ENCODE measurements at places on chromosomes 16 and 17.

- DNase-seq: no peak
Measured at GRCh38 chr17:31313982-31314781, at the start of gene EVI2B. Gene EVI2B, minus strand, starts transcription at chr17:31314054. Its CDS starts 8,445 bp downstream, at chr17:31305609.

- no peak for DNase-seq
Measured at GRCh38 chr16:1156055-1156982, 3.4 kb downstream of the CACNA1H start.

- DNase-seq: peak; percentile 86
Measured at GRCh38 chr16:67537636-67538591, 9.3 kb downstream of the RIPOR1 start.

DNA sequence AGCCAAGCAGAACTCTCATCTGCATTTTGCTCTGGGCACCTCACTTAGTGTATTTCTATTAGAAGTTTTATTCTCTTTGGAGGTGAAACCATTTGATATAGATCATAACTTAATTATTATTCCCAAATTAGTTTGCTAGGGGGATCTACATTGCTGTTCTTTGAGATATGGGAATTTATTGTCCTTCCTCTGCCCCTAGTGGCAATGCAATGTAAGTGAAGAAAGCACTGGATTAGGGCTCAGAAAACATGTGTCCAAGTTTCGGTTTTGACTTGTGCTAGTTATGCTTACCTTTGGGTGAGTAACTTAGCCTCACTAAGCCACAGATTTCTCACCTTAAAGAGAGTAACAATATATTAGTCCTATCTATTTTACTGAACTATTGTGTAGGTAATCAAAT, 2.9 kb downstream of the KRT39 start:
- peak; percentile 46 for DNase-seq

DNA sequence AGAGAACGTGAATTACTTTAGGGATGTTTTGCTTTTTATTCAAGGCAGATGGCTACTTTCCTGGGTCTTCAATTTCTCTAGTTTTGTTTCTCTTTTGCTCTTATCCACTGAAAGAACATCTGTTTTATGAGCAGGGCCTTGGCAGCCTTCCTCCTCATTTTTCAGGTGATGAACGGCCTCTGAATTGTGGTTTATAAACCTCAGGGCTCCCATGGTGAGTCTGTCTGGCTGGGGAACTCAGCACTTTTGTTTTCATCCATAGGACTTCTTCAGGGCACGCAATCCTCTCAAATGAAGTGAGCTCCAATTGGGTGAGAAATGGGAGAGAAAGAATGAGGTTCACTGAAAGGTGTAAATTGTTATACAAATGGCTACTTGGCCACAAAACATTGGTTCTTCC, 186.4 kb upstream of the ERCC4 start:
- no peak for DNase-seq

GRCh38 chr16:89031715-89032659, 55.0 kb upstream of the CBFA2T3 start:
- DNase-seq: no peak

DNA sequence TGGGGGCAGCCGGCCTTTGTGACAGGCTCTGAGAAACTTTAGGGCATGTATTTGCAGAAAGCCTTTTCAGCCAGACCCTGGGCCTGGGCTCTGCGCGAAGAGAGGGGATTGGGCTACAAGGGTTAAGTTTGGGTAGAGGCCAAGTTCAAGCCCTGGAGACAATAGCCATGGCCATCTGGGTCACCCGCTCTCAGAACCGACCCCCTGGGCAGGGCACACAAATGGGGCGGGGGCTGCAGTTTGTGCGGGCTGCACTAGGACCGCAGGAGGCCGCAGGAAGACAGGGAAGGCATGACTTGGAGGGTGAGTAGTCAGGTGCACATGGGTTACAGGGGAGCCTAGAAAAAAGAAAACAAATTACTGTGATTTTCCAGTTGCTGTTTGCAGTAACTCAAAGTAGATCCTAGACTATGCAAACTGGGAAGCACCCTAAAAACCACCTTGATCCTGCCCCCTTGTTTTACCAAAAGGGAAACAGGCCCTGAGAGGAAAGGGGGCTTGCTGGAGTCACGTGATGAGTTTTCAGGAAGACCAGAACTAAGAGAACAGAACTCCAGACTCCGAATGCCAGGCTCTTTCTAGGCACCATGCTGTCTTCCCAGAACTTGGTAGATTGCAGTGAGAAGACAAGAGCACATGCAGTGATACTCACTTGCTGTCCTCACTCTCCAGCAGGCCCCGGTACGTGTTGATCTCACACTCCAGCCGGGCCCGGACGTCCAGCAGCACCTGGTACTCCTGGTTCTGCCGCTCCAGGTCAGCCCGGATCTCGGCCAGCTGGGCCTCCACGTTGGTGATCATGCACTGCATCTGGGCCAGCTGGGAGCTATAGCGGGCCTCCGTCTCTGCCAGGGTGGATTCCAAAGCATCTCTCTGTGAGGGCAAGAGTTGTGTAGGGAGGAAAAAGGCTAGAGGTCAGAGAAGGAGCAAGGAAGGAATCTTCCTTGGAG, 3.8 kb downstream of the KRT35 start:
- no peak for DNase-seq

GRCh38 chr16:73915140-73915539, 381.5 kb upstream of the PSMD7 start:
- no peak for DNase-seq

- no peak for DNase-seq
Measured at GRCh38 chr17:27848931-27849330, 44.2 kb downstream of the LYRM9 start.

DNA sequence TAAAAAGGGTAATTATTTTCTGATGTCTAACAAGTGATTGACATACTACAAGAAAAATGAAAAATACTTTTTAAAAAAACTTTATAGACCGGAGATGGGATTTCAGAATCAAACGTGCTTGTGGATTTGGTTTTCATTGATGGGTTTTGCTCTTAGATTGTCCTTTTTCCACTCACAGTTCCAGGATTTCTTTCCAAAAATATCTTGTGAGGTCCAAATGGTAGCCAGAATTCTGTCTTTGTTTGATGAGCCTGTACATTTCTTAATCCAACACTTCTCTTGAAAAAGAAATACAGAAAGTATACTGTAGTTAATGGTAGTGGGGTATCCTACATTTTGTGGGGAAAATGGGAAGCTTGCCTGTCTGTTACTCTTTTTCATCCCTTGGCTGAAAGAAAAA, 329.3 kb downstream of the KCNJ2 start:
- DNase-seq: no peak

GRCh38 chr17:8019665-8020650, 17.5 kb downstream of the GUCY2D start:
- DNase-seq: no peak

GRCh38 chr17:82647593-82648164, 565 bp downstream of the WDR45B start:
- peak; percentile 75 for DNase-seq

DNA sequence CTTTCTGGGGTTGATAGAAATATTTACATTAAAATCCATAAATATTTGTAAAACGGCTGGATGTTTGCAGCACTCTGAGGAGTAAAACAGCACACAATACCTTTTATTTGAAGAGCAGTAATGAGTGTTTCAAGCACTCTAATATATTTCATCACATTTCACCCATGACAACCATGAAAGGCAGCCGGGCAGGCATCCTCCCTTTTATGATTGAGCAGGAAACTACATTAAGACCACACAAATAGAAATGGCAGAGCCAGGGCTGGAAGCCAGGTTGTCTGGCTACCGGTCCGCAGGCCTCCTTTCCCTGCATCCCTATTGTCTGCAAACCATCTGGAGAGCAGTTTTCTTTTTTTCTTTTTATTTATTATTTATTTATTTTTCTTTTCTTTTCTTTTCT, 23.1 kb upstream of the GPRC5C start:
- DNase-seq: no peak

DNA sequence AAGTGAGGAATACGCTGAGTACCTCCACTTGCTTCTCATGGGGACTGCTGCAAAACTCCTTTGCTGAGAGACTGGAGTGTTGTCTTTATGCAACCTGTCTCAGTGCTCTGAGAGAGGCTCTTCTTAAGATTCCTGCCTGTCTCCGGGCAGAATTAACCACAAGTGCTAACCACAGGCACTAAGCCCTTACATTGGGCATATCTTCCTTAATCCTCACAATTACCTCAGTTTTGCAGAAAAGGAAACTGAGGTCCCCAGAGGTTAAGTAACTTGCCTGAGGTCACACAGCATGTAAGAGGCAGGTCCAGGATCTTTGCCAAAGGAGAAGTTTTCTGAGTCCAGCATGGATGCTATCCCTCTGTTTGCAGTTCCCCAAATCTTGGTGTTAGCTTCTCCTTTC, 86.0 kb downstream of the GP2 start:
- no peak for DNase-seq

GRCh38 chr16:854808-855410, 54.4 kb upstream of the GNG13 start:
- DNase-seq: no peak

- no peak for DNase-seq
Measured at GRCh38 chr16:58415003-58415402, 22.7 kb downstream of the GINS3 start.

DNA sequence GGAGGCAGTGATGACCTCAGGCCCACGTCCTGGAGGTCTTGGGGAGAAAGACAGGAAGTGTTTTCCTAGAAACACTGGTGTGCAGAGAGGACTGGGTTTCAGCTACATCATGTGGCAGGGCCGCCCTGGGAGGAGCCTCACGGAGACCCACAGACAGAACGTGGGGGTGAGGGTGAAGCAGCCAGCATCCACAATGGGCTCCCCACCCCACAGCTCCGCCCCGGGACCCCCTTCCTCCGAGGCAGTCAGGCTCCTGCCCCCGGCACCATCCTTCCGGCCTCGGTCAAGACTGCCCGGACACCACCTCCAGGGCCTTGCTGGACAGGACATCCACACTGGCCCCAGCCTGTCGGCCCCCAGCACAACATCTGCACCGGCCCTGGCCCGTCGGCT, 51.1 kb downstream of the LMF1 start:
- no peak for DNase-seq

DNA sequence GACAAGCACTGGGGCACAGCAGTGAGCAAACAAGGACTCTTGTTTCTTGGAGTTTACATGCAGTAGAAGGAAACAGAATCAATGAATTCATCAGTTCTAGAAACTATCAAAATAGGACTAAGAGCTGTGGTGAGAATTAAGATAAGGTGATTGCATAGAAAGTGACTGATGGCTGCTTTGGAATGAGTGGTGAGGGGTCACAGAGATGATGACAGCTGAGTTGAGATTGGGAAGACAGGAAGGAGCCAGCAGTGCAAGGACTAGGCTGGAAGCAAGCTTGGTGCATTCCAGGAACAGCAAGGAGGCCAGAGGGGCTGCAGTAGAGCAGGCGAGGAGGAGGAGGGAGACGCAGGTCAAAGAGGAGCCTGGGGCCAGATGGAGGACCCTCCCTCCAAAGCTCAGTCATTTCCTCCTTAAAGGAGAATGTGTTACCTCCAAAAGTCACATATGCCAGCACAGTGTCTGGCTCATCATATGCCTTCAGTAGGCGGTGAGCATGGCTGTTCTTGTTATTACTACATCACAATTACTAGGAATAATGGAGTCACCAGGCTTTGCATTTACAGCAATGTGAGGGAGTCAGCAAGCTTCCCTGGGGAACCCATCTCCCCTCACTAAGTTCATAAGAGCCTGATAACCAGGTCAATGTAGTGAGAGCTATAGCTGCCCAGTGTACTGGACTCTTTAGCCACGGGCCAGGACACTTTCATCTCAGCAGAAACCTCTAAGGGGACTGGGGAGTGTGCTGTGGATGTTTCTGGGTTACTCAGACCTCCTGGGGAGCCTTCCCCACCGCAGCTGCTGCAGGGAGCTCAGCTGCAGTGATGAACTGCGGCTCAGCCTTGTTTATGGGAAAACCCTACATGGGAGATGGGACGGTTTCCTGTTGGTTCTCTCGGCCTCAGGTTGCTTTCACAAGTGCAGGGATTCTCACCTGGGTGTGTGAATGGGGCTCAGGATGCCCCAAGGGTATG, 157.2 kb downstream of the SEC14L1 start:
- no peak for DNase-seq

DNA sequence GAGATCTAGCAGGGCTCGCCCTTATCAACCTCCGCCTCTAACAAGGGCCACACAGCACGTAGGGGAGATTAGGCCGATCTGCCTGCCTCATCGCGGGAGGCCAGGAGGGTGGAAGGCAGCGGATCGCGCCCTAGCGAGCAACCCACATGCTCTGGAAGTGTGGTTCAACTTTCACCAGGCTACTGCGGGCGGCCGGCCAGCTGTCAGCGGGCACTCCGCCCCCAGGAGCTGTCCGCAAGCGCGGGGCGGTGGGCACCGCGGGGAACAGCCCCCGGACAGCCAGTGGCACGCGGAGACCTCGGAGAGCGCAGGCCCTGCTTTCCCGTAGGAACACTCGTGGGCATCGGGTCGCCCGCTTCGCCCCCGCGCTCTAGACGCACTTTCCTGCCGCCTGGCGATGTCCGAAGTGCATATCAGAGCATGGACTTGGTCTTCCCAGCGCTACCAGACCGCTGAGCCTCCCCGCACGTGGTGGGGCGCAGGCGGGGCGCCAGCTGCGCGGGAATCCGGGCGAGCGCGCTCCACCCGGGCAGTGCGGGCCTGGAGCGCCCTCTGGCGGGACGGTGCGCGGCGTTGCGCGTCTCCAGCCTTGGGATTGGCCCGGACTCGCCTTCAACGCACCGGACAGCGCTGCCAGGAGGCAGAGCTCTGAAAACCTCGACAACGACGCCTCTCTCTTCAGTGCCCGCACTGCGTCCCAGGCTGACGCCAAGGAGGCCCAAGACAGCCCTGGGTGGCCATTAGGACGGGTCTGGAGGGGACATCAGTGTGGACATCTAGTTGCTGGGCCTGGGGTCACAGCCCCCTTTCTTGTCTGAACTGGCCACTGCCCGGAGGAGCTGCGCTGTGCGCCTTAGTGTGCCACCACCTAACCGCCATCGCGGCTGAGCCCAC, 3.6 kb upstream of the ZNHIT3 start:
- DNase-seq: peak; percentile 82

DNA sequence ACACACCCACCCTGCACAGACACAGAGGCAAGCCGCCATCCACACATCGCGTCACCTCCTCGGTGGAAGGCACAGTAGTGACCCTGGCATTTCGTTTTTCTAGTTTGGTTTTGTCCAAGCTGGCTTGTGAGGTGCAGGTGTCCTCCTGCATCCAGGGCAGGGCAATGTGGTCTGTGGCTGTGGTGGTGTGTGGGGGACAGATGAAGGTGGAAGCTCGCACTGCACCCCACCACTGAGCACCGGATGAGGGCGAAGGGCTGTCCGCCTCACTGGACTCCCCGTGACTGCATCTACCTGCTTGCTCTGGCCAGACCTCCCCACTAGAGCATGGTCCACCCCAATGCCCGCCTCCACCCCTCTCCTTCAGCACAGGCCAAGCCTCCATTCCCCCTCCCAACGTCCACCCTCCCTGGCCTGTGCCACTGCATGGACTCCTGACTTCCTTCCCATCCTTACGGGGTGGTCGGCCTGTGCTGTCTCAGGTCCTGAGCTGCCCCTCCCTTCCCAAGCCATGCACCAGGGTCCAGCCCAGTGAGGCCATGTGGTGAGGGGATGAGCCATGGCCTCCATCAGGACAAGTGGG, 78.8 kb upstream of the CBX4 start:
- no peak for DNase-seq
